ENCODE measurements at places on chromosomes 1 and 21. TPM values are rescaled to one million over a fixed set of nuclear protein-coding genes. Genes with fewer than 3 reads are reported as not detected.

The ADAMTS4 gene
- total RNA-seq, result 0.31 TPM

The KCNJ9 gene
- 14.7 TPM for total RNA-seq

The PTPN14 gene
- 2.2 TPM for total RNA-seq

The CFAP107 gene
- not detected for total RNA-seq

The TARBP1 gene
- total RNA-seq, result 126 TPM

The RSPH1 gene
- total RNA-seq, result 0.94 TPM

The AMY1B gene
- total RNA-seq, result not detected

The NBPF6 gene
- total RNA-seq, result not detected

The ARTN gene
- 0.31 TPM for total RNA-seq

The RGS8 gene
- total RNA-seq, result 10.3 TPM

The NES gene
- total RNA-seq, result 29.7 TPM

The FCRL5 gene
- not detected for total RNA-seq

The GPR52 gene
- total RNA-seq, result 13.8 TPM

The SPRR2B gene
- total RNA-seq, result not detected

The HLX gene
- 0.63 TPM for total RNA-seq

The GBP5 gene
- total RNA-seq, result not detected

The EMC1 gene
- 111 TPM for total RNA-seq

The GSTM1 gene
- 10.3 TPM for total RNA-seq

The TACSTD2 gene
- total RNA-seq, result not detected

The CFAP74 gene
- 0.63 TPM for total RNA-seq

The APOBEC4 gene
- total RNA-seq, result not detected

The SNIP1 gene
- total RNA-seq, result 23.5 TPM

The KCNH1 gene
- total RNA-seq, result 5.6 TPM

The FAM43B gene
- 0.63 TPM for total RNA-seq

The TMPRSS2 gene
- total RNA-seq, result not detected

The MX2 gene
- total RNA-seq, result 0.31 TPM

The RHEX gene
- not detected for total RNA-seq

The ANXA9 gene
- not detected for total RNA-seq

The GPATCH2 gene
- total RNA-seq, result 31.3 TPM

The ERG gene
- 2.5 TPM for total RNA-seq

The TINAGL1 gene
- 1.6 TPM for total RNA-seq

The RAVER2 gene
- 25.0 TPM for total RNA-seq

The NECAP2 gene
- 39.1 TPM for total RNA-seq

The ATP6V1G3 gene
- total RNA-seq, result not detected

The IFI44L gene
- 8.5 TPM for total RNA-seq

The RAB3B gene
- total RNA-seq, result 9.4 TPM

The IFNLR1 gene
- under 0.01 TPM for total RNA-seq

The UHMK1 gene
- 35.4 TPM for total RNA-seq

The SPRR5 gene
- not detected for total RNA-seq

The SPRR1B gene
- total RNA-seq, result not detected

The TEKT2 gene
- total RNA-seq, result 23.8 TPM

The AADACL3 gene
- not detected for total RNA-seq

The S100A4 gene
- total RNA-seq, result 1.3 TPM

The ACADM gene
- total RNA-seq, result 79.5 TPM

The CIART gene
- total RNA-seq, result 2.8 TPM

The FHAD1 gene
- 0.94 TPM for total RNA-seq

The IQGAP3 gene
- 5.9 TPM for total RNA-seq

The SNAP47 gene
- total RNA-seq, result 77.3 TPM

The CRNN gene
- total RNA-seq, result not detected

The KRTAP7-1 gene
- total RNA-seq, result not detected

The ZSCAN20 gene
- 15.0 TPM for total RNA-seq

The OR10R2 gene
- not detected for total RNA-seq

The SLC44A3 gene
- total RNA-seq, result 2.2 TPM
